ENCODE measurements at places on chromosomes 1 and 21.

DNA sequence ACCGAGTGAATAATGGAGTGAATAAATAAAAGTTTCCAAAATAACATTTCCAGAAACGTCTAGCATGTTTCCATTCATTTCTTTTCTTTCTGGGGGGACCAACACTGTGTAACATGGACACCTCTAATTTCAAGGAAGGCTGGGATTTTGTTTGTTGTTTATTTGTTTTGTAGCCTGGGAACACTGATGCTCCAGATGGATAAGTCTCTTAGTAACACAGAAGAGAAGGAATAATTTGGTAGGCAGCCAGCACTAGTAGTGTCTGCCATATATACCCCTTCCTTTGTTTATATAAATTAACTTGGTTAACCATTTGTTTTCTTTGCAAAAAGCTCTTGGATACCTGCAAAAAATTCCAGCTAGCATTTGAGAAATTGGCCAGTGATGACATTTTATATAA is 411.4 kb upstream of the DEPDC1 start:
- no peak for DNase-seq

DNA sequence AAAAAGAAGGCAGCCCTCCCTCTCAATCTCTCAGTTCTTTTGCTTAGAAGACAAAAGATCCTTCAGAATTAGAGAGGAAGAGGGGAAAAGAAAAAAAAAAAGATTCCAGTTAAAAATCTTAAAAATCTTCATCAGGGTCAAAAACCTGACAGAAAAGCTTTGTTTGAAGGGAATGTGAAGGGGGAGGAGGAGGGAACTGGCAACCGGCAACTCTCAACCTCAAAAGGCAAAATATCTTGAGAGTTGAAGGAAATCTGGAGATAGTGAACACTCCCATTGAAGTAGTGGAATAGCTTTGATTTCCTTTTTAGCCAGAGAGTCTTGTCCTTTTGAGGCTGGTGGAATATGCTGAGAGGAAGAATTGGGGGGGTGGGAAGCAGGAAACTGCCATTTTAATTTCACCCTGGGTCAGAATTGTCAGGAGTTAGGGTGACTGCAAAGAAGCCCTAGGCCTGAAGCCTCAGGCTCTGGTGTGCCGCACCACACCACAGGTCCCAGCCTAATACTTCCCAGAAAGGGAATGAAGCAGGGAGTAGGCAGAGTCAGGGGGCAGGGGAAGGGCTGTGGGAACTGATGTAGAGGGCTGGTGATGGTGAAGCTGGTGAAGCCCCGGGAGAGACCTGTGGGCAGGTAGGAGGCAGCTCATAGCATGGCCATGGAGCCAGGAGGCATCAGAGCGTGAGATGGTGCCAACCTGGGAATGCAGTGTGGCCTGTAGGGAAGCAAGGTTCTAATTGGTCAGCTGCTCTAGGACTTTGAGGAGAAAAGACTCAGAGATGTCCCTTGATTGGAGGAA is 24.6 kb downstream of the KIRREL1 start:
- no peak for DNase-seq

- DNase-seq = no peak
Measured at GRCh38 chr1:57638239-57638638, 214.4 kb upstream of the DAB1 start.

DNA sequence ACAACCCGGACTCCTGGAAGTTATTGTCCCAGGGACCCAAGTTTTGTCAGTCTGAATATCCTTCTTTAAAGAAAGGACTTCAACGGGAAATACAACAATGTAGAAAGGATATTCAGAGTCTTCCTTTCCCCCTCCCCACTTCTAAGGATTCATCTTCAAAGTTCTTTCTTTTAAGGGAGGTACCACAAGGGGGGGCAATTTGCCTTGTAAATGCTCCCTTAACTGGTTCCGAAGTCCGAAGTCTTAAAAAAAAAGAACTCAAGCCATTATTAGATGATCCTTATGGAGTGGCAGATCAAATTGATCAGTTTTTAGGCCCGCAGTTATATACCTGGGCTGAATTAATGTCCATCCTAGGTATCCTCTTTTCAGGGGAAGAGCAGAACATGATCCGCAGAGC is 47.0 kb downstream of the SERINC2 start:
- DNase-seq = no peak

- no peak for DNase-seq
Measured at GRCh38 chr1:168865850-168866620, 137.0 kb upstream of the DPT start.

- DNase-seq = no peak
Measured at GRCh38 chr1:112356765-112357164, 39.2 kb upstream of the CTTNBP2NL start.

- no peak for DNase-seq
Measured at GRCh38 chr1:97138515-97139032, 417.0 kb downstream of the PTBP2 start.

DNA sequence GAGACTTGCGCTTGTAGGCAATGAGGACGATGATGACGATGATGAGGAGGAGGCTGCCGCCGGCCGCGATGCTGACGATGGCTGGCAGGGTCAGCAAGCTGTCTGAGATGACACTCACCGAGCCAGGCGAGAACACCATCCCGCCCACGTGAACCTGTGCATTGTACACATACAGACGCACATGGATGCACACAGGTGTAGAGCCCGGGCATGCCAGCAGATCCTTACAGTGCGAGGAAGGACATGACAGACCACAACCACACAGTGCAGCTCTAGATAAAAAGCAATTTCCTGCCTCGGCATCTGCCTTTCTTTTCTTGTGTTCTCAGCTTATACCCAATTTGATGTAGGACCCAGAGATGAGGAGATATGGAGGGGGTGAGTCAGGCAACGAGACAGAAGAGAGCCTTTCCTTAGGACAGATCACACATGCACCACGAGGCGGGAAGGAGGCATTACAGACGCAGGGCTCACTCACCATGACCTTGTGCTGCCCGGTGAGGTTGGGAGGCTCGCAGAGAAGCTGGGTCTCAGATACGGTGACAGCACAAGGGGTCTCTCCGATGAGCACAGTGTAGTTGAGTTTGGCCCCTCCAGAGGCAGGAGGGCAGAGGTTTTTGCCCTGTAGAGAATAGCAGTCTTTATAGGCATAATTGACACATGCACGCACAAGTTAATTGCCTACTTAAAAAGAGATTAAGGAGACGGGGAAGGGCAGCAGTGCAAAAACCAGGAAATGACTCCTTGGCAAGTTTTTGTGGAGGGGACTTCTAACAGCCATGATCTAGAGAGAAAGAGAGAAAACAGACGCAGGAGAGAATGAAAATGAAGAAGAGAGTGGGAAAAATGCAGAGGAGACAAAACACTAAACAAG is 133.9 kb upstream of the CD34 start:
- DNase-seq = no peak

DNA sequence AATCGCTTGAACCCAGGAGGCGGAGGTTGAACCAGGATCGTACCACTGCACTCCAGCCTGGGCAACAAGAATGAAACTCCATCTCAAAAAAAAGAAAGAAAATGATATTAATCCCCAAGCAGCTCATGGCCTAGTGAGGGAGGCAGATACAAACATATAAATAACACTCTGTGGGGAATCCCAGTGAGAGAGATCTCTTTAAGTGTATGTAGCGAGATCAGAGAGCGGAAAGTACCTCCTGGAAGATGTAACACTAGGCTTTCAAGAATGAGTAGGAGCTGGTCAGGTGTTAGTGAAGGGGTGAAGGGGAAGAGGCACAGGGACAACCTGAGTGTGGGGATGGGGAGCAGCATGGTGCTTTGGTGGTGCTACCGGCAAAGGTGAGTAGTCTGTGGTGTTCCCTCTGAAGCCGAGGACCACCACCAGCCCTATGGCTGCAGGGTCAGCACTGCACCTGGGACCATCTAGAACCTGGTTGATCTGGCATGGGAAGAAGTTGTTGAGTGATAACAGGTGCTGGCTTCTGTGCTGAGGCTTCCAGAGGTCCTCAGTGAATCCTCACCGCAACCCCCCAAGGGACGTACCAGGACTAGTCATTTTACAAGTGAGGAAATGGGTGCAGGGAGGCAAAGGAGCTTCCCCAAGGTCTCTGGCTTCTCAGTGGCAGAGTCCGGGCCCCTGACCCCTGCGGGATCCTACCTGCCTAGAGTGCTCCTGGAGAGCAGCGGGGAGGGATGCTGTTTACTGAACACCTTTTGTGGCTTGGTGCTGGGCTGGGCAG is 367.6 kb upstream of the VAMP3 start:
- DNase-seq = no peak

- DNase-seq = no peak
Measured at GRCh38 chr21:46022551-46023525, 41.3 kb downstream of the COL6A1 start.

DNA sequence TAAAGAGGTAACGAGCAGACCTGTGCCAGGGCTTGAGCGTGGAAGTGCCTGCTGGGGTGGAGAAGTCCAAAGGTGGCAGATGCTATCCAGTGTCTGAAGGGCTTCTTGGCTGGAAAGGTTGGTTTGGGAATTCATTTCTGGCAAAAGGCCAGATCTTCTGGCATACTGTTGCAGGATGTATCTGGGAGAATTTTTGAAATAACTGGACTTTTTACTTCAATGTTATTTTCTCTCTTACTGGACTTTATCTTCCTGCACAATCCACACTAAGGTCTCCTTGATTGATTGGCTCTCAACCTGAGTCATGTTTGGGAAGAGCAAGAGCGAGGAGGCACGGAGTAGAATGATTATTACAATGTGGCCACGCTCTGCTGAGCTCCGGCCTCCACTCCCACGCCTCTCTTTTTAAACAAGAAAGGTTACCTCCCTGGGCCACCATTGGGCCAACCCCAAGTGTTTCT is 278.4 kb downstream of the TM2D1 start:
- DNase-seq = no peak

GRCh38 chr1:167114725-167115124 is 20.9 kb downstream of the STYXL2 start:
- no peak for DNase-seq

DNA sequence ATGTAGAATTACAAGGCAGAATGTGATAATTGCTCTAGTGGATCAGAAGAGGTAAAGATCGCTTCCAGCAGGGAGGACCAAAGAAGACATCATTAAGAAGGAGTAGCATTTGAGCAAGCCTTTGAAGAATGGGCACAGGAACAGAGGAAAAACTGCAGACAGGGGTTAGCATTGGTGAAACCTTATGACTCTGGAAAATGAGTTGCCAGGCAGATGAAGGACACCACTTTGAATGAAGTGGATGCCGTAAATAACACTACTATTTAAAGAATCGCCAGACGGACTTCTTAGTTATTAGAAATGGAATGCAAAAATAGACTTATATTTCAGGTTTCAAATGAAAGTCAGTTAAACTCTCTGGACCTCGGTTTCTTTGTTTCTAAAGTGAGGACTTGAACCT is 727.7 kb downstream of the USP25 start:
- DNase-seq = no peak

DNA sequence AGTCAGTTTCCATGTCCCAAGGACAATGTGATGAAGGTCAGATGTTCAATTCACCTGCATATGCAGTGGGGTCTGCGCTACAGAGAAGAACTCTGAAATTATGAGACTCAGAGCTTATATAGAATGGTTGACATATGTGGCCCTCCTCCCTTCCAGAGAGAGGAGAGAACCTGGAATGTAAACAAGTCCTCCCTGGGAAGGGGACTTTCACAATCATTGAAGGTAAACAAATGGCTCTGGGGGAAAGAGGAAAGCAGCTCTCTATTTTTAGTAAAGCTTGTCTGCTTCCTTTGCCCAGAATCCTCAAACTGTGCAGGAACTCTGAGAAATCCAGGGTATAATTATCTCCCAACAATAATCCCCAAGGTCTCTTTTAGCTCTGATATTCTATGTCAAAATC is 9.8 kb downstream of the OVGP1 start:
- no peak for DNase-seq

DNA sequence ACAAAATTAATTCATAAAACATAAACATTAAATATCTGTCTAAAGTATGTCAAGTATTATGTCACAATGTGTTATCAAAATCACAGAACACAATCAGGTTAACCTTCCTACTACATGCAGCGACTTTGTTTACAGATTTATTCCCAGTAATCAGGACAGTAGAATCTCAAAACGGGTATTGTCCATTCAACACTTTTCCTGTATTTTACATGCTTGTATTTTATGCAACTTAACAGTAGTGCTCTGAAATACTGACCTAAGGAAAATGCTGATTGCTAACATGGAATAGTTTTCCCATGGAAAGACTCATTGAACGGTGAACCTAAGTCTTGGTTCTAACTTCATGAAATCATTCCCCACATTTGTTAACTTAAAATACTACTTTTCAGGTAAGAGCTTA is 2.3 kb downstream of the SERBP1 start:
- no peak for DNase-seq

DNA sequence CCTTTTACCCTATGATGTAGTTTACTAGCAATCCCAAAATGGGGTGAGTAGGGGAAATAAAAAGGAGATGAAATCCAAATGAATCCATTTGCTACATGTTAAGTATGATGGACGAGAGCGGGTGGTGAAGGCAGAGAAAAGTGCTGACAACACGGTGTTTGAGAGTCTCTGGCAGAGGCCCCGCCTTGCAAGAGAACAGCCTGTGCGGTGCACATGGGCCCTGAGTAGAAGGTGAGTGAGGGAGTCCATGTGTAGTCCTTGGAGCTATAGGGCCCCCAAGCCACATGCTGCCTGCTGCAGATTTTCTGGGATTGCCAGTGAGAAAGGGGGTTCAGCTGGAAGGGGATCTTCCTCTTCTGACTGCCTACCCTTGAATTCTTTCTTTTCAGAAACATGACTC is 177.1 kb downstream of the TNR start:
- DNase-seq = no peak

DNA sequence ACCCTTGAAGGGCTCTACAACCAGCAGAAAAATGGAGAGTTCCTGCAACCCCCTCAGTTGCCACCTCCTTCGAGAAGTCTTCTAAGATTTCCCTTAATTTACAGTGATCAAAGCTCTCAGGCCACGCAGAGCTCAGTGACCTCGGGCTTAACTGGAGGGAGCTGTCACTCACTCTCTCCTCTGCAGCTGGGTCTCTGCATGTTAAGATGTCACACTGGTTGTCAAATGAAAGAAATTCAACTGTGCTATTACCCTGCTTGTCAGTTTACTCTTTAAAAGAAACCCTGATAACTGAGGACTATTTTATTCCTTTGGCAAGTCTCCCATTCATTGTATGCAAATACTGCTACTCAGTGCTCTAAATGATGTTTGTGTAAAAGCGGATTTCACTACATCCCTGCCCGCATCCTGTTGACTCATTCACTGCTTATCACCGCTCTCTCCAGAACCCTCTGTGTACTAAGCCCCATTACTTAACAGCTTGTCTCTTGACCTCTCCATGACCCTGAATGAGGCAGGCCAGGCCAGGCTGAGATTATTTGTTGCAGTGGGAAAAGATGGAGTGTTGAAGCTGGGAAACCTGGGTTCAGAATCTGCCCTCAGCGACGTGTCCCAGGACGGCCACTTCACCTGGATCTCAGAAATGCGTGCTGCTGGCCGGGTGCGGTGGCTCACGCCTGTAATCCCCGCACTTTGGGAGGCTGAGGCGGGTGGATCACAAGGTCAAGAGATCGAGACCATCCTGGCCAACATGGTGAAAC is 13.7 kb downstream of the DHRS3 start:
- no peak for DNase-seq

GRCh38 chr1:15960808-15961207 is 15.1 kb downstream of the ZBTB17 start:
- no peak for DNase-seq
